ENCODE measurements at places on chromosomes 6 and 20.
A peak's percentile ranks its signal among the peaks of the same experiment; 100 is the strongest.

- DNase-seq: no peak
Measured at GRCh38 chr6:164066766-164067165, 652.2 kb downstream of the QKI start.

DNA sequence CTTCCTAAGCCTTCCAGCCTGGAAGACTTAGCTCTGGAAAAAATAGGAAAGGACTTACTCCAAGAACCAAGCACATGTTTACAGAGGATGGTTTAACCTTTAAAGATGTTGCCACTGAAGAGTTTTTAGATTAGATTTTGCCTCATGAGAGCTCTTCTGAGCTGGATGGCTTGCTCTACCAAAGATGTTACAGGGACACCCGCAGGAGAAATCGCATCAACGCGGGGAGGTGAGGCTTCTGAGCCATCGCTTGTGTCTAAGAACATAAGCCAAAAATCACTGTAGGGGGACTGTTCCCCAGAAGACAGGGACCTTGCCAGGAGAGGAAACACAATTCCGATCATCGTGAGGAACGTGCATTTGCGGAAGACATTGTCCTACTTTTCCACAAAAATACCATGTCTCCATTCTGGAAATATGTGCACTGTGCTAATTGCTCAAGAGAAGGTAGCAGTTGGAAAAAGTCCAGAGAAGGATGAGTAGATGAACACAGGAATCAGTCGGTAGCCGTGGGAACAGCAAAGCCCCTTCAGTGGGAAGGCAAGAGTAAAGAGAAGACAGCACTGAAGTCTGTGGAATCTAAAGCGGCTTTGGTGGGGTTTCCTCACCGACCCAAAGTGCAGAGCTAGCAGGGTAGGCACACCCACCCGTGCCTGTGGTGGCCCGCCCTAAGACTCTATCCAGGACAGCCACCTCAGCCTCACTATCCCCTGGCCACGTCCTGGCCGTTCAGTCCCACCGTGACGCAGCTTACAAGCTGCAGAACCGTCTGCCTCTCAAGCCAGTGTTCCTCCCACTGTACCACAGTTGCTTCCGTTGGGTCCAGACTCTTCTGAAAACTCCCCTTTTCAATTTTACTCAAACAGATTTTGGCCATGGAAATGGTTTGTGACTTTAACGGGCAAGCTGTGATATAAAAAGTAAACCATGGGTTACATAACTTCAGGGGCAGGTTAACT is 334.8 kb downstream of the NRN1 start:
- DNase-seq: no peak

DNA sequence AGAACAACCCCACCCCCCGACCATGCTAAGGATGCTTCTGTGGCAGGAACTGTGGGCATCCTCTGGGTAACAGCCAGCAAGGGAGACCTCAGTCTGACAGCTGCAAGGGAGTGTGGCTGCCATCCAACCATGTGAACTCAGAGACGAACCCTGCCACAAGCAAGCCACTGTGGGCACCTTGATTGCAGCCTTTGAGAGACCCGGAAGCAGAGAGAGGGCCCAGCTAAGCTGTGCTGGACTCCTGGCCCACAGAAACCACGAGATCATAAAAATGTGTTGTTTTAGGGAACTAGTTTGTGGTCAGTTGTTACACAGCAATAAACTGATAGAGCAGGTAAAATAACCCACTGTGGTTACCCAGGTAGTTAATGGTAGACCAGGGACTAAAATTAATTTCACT is 414.6 kb downstream of the CDH26 start:
- DNase-seq: no peak

GRCh38 chr20:35698298-35699126 is 640 bp downstream of the NFS1 start:
- DNase-seq: no peak

- DNase-seq: peak; percentile 43
Measured at GRCh38 chr6:106547601-106548453, 81.5 kb downstream of the RTN4IP1 start.

DNA sequence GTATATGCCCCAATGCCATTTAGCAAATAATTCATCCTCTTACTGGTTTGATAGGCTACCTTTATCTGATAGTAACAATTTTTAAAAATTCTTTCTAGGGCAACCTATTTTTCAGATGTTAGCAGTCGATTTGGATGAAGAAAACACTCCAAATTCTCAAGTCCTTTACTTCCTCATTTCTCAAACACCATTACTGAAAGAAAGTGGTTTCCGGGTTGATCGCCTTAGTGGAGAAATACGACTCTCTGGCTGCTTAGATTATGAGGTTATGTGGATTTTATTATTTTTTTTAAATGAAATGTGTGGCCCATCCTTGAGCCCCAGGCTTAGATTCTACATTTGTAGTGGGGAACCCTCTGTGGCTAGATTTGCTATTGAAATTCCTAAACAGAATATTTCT is 26.3 kb downstream of the CDH26 start:
- DNase-seq: no peak

- no peak for DNase-seq
Measured at GRCh38 chr20:38644588-38645260, 43.1 kb downstream of the ARHGAP40 start.

DNA sequence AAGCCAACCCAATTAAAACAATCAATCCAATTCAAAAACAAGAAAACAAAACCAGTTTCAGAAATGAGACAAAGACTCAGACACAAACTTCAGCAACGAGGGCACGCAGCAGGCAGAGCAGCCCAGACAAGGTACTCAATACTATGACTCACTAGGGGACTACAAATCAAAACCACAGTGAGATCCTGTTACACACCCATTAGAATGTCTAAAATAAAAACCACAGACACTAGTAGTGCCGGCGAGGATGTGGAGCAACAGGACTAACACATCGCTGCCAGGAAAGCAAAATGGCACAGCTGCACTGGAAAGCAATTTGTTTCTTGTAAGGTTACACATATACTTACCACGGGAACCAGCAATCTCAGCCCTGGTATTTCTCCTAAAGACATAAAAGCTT is 28.4 kb upstream of the MAS1L start:
- peak; percentile 8 for DNase-seq

DNA sequence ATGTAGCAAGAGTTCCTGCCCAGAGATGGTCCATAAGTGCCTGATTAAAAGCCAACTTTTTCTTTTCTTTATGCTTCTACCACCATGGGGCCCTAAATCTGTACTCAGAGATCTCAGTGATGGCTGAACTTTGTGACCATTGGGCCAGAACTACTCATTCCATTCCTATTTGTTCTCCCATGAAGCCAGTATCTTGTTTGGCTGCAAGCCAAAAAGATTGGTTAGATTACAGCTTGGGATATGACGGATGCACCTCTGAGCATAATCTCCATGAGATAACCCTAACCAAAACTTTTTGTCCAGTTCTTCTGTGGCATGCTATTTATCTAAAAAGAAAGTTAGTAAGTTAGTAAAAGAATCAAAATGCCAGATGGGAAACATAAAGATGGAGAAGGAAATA is 72.2 kb downstream of the PLCB4 start:
- DNase-seq: no peak

DNA sequence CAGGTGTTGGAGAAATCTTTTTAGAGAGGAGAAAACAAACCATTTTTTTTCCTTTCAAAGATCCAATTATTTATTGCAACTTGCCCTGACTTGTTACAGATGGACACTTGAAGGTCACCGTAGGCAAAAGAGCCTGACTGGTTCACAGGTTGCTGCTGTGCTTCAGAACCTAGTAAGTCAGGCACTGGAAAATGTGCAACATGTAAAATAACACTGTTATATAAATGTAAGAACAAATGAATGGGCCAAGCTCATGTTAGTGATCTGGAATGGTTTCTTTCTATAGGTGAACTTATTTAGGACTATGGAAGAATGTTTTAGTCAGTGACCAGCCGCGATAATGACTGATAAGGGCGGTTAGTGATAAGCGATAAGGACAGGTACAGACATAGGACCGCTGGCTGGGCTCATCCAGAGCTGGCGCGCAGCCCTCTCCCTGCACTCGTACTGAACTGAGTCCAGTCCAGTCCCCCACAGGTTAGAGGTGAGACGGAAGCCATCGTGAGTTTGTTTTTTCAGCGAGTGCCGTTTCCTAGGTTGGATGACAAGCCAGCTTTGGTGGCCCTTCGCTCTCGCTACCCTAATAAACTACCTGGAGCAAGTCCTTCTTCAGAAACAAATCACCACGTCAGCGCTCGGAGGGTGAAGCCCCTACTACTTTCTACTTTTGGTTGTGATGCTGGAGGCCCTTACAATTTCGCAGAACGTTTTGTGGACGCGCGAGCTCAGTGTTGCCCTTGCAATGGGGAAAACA is 94.4 kb upstream of the PRDM1 start:
- no peak for DNase-seq

GRCh38 chr20:14235355-14235754 is 102.1 kb downstream of the FLRT3 start:
- DNase-seq: no peak

GRCh38 chr6:168035661-168036545 is 38.4 kb downstream of the KIF25 start:
- DNase-seq: no peak

GRCh38 chr6:6631053-6631452 is 42.5 kb downstream of the LY86 start:
- no peak for DNase-seq

- DNase-seq: no peak
Measured at GRCh38 chr6:124303971-124304370, 500.3 kb downstream of the NKAIN2 start.

DNA sequence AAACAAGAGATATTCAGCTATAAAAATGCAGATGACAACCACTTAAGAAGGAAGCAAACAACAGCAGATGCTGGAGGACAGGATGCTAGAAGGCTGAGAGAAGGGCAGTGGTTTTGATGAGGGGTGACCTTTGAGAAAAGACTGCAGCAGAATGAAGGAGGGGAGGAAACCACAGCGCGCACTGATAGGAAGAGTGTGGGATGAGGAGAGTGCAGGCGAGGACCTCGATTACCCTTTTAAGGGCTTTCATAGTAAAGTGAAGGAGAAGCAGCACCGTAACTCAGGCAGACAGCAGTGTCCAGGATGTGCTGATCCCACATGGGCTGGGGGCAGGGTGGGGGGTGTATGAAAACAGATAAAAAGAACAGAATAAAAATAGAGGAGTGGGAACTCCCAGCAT is 19.2 kb downstream of the ZBTB2 start:
- DNase-seq: no peak

All from stimulated activated CD4-positive, alpha-beta T cell treated with anti-CD3 and anti-CD28 coated beads, Interleukin-12 subunit alpha, Interleukin-12 subunit beta, amount 100 ng/mL, for 48 hours (primary cell).